Body of pancreas (tissue), 4 donors: ENCODE measurements at places on chromosomes 7 and 10. TPM values are rescaled to one million over a fixed set of nuclear protein-coding genes. Genes with fewer than 3 reads are reported as not detected.

DNA sequence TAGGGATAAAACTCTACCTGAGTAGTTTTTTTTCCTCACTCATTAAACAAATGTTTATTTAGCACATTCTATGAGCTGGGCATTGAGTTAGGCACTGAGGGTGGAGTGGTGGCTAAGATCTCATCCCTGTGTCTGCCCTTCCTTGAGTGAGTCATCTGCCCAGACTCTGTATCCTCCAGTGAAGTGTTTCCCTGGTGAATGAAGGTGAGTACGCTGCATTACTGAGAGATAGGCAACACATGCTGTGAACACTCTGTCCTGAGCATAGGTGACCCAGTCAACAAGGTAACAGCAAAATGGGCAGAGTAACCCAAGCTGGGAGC is 5.8 kb downstream of the PITX3 start:
- H3K27ac ChIP-seq, result no peak overlapping the region
- H3K4me1 ChIP-seq, result peaks cover 15% of the 10 kb centered on the region
- no peak overlapping the region for H3K4me3 ChIP-seq
- H3K36me3 ChIP-seq, result no peaks in the 10 kb centered on the region
- DNase-seq, result no peak
- H3K27me3 ChIP-seq, result peaks cover 16% of the 10 kb centered on the region

DNA sequence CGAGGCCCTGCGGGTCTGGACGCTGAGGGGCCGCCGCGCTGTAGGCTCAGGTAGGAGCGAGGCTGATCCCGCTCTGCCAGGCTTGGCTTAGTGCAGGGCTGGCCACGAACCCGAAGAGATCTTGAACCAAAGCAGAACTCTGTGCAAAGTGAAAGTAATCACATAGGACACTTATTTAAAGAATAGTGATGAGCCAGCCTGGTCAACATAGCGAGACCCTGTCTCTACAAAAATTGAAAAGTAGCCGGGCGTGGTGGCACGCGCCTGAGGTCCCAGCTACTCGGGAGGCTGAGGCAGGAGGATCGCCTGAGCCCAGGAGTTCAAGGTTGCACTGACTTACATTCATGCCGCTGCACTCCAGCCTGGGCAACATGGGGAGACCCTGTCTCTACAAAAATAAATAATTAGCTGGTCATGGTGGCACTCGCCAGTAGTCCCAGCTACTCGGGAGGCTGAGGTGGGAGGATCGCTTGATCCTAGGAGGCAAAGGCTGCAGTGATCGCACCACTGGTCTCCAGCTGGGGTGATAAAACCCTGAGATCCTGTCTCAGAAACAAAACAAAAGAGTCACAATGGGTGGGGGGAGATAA is 541 bp downstream of the ZSCAN25 start:
- peak overlapping the region; percentile 99 for H3K4me3 ChIP-seq
- H3K4me1 ChIP-seq, result peaks cover 16% of the 10 kb centered on the region
- H3K36me3 ChIP-seq, result peaks cover 24% of the 10 kb centered on the region
- H3K27me3 ChIP-seq, result no peaks in the 10 kb centered on the region
- DNase-seq, result no peak

GRCh38 chr10:123831259-123831658 is 60.3 kb downstream of the CPXM2 start:
- H3K36me3 ChIP-seq, result no peaks in the 10 kb centered on the region
- DNase-seq, result no peak
- H3K27ac ChIP-seq, result no peak overlapping the region
- no peaks in the 10 kb centered on the region for H3K4me1 ChIP-seq

MOSPD3 gene
- total RNA-seq, result 8.6 TPM

DNA sequence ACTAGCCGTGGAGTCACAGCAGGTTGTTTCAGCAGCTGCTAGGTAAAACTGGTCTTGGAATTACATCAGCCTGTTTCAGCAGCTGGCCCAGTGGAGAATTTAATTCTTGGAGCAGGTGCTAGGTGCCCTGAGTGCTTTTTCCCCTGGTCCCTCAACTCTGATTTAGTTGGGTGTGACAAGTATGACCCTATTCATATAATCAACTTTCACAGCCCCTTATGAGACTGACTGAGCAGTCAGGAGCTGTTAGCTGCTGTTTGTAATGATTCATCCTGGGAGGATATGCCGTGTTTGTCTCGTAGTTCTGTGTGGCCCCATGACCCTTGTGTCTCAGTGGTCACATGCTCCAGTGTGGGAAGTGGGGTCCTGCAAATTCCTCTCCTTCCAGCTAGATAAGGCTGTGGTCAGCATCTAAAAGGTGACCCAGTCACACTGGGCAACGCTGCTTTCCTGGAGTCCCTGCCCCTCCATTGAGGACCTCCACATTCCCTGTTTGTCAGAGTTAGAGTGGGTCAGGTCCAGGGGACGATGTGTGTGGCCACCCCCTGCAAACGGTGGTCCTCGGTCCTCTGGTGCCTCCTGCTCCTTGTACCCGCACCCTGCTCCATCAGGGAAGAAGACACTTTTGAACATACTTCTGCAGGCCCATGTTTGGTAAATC is 28.3 kb downstream of the TBATA start:
- no peak overlapping the region for H3K27ac ChIP-seq
- no peaks in the 10 kb centered on the region for H3K4me1 ChIP-seq
- H3K36me3 ChIP-seq, result no peaks in the 10 kb centered on the region
- H3K27me3 ChIP-seq, result no peaks in the 10 kb centered on the region
- no peak for DNase-seq
- no peak overlapping the region for H3K4me3 ChIP-seq

GRCh38 chr10:100744987-100745881 is at the start of gene PAX2:
Gene PAX2 (plus strand): TSS chr10:100745582. CDS start chr10:100746261, 679 bp downstream.
- peaks cover 53% of the 10 kb centered on the region for H3K4me1 ChIP-seq
- H3K4me3 ChIP-seq, result no peak within 1 kb of the TSS
- peaks cover 85% of the 10 kb centered on the region for H3K27me3 ChIP-seq
- H3K27ac ChIP-seq, result no peak within 1 kb of the TSS
- no peak for DNase-seq
- H3K36me3 ChIP-seq, result no peaks in the 10 kb centered on the region

ANKRD61 gene
- total RNA-seq, result not detected

DNA sequence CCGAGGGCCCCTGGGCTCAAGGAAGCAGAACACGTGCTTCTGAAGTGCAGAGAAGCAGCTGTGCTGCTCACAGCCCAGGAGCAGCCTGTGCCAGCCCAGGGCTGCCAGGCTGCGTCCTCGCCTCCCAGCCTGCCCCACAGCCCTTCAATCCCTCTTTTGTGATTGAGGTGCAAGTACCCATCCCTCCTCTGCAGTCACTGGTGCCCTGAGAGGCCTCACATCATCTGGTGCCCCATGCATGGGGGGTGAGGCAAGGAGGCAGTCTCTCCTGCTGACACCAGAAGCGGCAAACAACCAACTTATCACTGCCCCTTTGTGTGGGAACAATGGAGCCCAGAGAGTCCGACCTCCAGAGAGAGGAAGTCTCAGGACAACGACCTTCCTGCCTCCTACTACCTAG is 49.8 kb upstream of the FGFR2 start:
- H3K27ac ChIP-seq, result no peak overlapping the region
- H3K4me3 ChIP-seq, result no peak overlapping the region
- H3K27me3 ChIP-seq, result no peaks in the 10 kb centered on the region
- no peaks in the 10 kb centered on the region for H3K4me1 ChIP-seq

- no peak overlapping the region for H3K27ac ChIP-seq
- H3K4me3 ChIP-seq, result no peak overlapping the region
- H3K4me1 ChIP-seq, result peaks cover 14% of the 10 kb centered on the region
- no peaks in the 10 kb centered on the region for H3K27me3 ChIP-seq
- DNase-seq, result no peak
Measured at GRCh38 chr7:158560386-158560785, 27.2 kb downstream of the PTPRN2 start.

DNA sequence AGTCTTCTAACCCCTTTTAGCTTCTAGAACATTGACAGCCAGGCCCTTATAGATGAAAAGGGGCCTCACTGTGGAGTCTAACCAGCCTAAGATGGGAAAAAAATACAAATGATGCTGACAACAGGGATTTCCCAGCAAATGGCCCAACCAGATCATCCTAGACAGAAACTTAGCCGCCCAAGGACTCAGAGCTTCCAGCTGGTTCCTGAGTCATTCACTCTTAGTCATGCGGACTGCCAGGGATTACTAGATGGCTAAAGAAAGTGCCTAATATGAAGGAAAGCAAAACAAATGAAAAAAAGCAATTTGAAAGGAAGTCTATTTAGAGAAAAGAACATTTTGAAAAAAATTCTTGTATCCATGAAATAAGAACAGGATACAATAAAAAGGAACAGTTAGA is 23.7 kb downstream of the TSPAN14 start:
- H3K4me3 ChIP-seq, result no peak overlapping the region
- H3K27me3 ChIP-seq, result no peaks in the 10 kb centered on the region
- no peak for DNase-seq
- H3K36me3 ChIP-seq, result no peaks in the 10 kb centered on the region

RAB19 gene
- 15.3 TPM for total RNA-seq

PNLIPRP2 gene
- total RNA-seq, result 2,069 TPM

DNA sequence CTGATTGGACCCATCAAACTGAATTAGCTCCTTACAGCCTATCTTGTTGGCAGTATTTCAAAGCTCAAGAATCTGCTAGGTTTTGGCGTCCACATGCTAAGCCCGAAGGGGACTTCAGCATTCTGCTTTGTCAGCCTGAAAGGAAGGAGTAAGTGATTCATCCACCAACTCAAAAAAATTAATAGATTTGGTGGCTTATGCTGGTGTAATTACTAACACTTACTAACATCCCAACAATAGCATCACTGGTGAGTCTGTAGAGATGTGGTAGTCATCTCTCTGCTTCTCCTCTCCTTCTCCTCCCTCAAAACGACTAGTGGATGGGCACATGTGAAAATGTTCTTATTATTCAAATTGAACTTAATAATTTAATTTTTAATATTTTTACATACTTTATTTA is 53.8 kb upstream of the EGR2 start:
- no peaks in the 10 kb centered on the region for H3K4me1 ChIP-seq
- no peak overlapping the region for H3K4me3 ChIP-seq
- no peaks in the 10 kb centered on the region for H3K27me3 ChIP-seq
- H3K36me3 ChIP-seq, result no peaks in the 10 kb centered on the region
- no peak for DNase-seq

NPTX2 gene
- 37.2 TPM for total RNA-seq

PNLIPRP1 gene
- total RNA-seq, result 3,318 TPM

- no peak overlapping the region for H3K4me3 ChIP-seq
- H3K27me3 ChIP-seq, result no peaks in the 10 kb centered on the region
- H3K4me1 ChIP-seq, result no peaks in the 10 kb centered on the region
- no peak for DNase-seq
- H3K27ac ChIP-seq, result no peak overlapping the region
Measured at GRCh38 chr7:157097056-157097329, 41.7 kb upstream of the UBE3C start.

DNA sequence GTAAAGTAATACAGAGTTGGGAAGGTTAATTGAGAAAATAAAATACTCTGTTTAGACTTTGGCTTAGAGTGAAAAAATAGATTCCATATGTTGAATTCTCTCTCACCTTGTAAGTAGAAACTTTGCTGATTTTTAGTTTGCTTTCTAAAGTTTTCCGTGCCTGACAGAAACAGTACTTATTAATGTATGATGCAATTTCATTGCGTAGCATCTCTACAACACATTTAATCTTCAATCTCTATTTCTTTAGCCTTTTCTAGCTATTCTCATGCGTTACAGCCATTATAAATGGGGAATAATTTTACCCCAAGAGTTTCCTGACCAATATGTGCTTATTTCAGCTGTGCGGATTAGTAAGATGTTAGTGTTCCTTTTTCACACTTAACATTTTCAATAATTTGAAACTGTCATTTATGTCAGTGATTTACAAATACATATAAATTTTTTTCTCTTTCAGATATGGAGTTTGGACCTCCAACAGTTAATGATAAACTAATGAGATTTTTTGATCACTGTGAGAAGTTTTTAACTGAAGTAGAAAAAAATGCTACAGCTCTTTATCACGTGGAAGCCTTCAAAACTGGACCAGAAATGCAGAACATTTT is 3.3 kb downstream of the MINPP1 start:
- no peak overlapping the region for H3K4me3 ChIP-seq
- H3K36me3 ChIP-seq, result no peaks in the 10 kb centered on the region
- H3K4me1 ChIP-seq, result peaks cover 25% of the 10 kb centered on the region
- no peaks in the 10 kb centered on the region for H3K27me3 ChIP-seq
- H3K27ac ChIP-seq, result no peak overlapping the region

DNA sequence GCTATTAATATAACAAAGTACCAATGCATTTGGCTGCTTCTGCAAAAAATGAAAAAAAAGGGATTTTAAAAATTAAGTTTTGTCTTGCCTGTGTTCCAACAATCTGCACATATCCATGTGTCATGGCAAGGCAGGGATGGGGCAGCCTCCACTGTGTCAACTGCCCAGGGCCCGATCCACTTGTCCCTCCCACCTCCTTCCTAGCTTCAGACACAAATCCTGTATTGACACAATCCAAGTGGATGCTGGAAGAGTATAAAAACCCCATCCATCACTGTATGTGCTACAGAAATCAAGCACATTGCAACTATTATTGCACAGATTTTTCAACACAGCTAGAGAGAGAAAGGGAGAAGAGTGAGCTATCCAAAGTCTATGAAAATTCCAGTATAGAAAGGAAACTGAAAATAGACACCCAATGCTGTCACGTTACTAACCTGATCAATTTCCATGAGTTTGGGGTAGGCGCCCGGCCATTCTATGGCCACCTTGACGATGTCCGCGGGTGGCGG is 106.4 kb downstream of the ELMO1 start:
- H3K4me3 ChIP-seq, result no peak overlapping the region
- no peaks in the 10 kb centered on the region for H3K36me3 ChIP-seq
- H3K27me3 ChIP-seq, result no peaks in the 10 kb centered on the region
- no peaks in the 10 kb centered on the region for H3K4me1 ChIP-seq

- peaks cover 20% of the 10 kb centered on the region for H3K4me1 ChIP-seq
- peaks cover 17% of the 10 kb centered on the region for H3K27me3 ChIP-seq
- no peak for DNase-seq
- no peak overlapping the region for H3K27ac ChIP-seq
Measured at GRCh38 chr7:33901847-33902246, 3.5 kb upstream of the BMPER start.

DNA sequence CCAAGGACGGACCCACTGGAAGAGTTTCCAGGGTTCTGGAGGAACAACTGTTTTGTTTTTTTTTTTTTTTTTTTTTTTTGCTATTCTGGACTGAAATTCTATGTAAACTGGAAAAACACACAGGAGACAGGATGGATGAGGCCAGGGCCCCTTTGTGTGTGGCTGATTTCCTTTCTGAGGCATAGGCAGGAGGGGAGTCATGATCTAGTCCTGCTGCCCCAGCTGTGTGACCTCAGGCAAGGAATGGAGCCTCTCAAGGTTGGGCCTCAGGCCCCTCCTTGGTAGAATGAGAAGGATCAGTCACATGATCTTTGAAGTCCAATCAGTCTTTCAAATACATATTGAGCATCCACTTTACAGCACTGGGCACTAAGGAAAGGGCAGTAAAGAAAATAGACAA is 87.6 kb downstream of the SH3PXD2A start:
- H3K27ac ChIP-seq, result no peak overlapping the region
- DNase-seq, result no peak
- peaks cover 13% of the 10 kb centered on the region for H3K4me1 ChIP-seq

OAT gene
- total RNA-seq, result 40.9 TPM
